Naive thymus-derived CD4-positive, alpha-beta T cell (primary cell): ENCODE measurements at places on chromosomes 3 and 15. TPM values are rescaled to one million over a fixed set of nuclear protein-coding genes. Genes with fewer than 3 reads are reported as not detected.

GRCh38 chr15:80199366-80199765, 46.6 kb downstream of the FAH start:
- DNase-seq, result no peak

DNA sequence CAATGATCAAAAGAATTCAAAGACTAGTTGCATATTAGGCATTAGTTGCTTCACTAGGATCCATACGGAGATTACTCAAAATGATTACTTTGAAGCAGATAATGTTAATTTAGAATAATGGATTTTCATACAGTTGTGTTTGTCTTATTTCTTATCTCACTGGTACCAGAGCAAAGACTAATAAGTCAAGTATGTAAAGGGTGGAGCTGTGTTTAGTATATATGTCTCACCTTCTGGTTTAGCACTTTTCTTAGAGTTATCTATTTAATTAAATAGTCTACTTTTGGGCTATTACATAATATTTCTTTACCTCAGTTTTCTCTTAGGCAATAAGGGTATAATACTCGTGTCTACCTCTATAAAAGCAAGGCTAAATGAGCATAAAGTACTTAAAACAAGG, 18.8 kb downstream of the TMEM207 start:
- no peak for DNase-seq

DNA sequence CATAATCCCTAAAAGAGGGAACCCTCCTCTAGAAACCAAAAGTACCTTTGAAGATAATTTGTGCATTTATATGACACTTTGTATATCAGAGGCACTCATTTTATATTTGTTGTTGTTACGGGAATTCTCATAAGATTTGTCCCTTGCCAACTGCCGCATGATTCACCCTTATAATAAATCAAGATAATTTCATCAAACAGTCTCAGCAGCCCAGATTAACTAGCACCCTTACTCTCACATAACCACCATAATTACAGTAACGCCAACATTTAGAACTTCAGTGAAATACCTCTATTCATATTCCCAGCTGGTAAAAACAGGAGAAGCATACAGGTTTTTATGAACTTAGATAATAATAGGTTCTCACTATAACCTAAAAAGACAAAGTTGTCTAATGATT, 271.9 kb downstream of the LRRC3B start:
- no peak for DNase-seq

DNA sequence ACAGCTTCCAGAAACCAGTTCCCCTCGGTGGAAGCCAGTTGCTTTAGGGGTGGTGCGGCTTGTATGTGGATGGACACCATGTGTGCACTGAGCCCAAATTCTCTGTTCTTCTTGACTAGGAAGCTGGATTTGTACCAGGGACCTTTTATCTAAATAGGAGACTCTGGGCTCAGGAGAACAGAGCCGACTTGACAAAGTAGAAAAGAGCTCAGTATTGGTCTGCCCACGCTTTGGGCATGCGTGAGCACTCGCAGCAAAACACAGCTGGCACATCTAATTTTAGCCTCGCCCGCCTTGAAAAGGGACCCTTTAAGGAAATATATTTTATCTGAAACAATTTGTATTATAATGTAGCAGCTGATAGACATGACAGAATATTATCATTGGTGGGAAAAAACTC, 1.1 kb upstream of the RBMS3 start:
- no peak for DNase-seq

GRCh38 chr3:23096041-23096440, 107.1 kb upstream of the UBE2E2 start:
- DNase-seq, result no peak

DNA sequence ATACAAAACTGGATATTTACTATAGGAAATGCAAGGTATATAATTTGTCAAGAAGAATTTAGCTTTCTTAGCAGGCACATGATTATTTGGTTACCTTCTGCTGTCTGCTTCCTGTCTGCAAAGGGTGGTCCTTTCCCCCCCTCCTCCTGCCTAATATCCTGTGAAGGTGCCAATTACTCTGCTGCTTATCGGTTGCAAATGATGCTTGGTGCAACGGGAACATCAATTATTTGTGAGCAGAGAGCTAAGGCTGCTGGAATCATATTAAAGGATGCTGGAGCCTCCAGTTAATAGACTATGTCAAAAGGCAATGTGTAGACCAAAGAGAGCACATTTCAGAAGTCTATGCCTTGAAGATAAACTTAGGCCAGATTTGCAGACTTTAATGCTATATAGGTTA, 443.7 kb upstream of the ONECUT1 start:
- DNase-seq, result no peak

GRCh38 chr3:43176666-43177065, 70.8 kb upstream of the POMGNT2 start:
- DNase-seq, result no peak

DNA sequence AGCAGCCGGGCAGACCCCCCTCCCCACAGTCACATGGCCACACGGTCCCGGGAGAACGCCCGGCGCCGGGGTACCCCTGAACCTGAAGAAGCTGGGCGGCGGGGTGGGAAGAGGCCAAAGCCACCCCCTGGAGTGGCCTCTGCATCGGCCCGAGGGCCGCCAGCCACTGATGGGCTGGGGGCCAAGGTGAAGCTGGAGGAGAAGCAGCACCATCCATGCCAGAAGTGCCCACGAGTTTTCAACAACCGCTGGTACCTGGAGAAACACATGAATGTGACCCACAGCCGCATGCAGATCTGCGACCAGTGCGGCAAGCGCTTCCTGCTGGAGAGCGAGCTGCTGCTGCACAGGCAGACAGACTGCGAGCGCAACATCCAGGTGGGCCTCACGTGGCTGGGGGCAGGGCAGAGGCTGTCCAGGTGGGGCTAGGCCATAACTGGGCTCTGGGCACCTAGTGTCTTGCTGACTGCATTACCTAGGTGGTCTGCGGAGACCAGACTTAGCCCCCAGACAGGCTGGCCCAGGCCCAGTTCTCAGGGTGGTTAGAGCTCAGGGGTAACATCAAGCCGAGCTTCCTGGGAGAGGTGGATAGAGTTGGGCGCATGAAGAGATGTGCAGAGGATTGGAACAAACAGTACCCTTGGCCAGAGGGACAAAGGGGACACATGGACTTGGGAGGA, 6.1 kb downstream of the ZBTB47 start:
- DNase-seq, result no peak

GRCh38 chr3:120160050-120160449, 65.8 kb upstream of the GSK3B start:
- DNase-seq, result no peak

DNA sequence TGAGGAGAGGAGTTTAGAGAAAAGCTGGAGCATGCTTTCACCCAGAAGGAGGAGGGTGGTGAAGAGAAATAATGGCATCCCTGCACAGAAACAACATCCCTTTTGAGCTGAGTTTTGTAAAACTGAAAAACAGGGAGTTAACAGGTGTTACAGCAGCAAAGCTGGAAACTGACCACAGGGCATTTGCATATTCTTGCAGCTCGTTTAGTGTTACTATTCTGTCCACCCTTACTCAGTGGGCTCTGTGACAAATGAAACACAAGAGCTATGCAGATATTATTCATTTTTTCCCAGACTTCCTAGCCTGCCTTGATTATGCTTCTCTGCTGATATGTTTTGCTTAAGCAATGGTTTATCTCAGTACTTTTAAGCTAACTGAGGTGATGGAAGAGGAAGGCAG, 272.0 kb downstream of the NEK10 start:
- DNase-seq, result no peak

DNA sequence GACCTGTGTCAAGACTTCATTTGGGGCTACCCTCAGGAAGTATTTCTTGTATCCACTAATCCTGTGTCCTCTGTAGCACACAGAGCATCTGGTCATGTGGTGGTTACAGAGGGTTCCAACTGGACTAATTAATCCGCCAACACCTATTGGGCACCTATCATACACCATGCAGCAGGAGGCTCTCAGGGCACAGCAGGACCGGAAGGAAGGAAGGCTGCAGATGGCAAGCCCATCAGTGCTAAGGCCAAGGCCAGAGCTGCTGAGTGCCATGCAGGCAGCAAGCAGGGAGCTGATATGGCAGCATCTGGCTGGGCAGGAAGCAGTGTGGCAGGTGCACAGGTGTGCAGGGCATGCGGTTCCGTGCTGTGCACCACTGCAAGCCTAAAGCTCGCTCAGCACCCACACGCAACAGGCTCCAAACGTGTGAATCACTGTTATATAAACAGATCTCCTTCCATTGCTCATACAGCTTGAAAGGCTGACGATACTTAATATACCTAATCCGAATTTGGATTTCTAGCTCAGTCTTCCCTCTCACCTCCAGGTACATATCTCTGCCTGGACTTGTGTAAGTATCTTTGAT, 64.4 kb upstream of the SNRPA1 start:
- no peak for DNase-seq

DNA sequence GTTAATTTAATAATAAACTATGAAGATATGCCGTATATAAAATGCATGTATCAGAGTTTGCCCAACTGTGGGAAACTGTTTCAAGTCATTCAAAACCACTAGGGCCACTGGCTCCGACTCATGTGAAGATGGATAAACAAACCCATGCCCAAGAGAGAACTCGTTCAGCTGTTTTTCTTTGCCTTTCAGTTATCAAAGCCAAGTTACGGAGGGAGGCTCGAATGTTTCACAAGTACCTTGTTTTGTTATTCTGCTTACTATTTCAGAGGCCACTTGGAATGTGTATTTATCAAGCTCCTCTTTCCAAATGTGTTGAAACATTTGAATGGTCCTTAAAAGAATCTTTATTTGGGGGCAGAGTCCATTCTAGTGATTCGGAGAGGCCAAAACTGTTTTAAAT, 82.1 kb downstream of the DUT start:
- DNase-seq, result no peak

Gene TRPC1
- total RNA-seq, result 4.7 TPM

Gene SERPINI2
- 0.74 TPM for total RNA-seq
